Posterior vena cava (tissue), 2 donors: ENCODE measurements at places on chromosomes 16 and 17.
A peak's percentile ranks its signal among the peaks of the same experiment; 100 is the strongest.

DNA sequence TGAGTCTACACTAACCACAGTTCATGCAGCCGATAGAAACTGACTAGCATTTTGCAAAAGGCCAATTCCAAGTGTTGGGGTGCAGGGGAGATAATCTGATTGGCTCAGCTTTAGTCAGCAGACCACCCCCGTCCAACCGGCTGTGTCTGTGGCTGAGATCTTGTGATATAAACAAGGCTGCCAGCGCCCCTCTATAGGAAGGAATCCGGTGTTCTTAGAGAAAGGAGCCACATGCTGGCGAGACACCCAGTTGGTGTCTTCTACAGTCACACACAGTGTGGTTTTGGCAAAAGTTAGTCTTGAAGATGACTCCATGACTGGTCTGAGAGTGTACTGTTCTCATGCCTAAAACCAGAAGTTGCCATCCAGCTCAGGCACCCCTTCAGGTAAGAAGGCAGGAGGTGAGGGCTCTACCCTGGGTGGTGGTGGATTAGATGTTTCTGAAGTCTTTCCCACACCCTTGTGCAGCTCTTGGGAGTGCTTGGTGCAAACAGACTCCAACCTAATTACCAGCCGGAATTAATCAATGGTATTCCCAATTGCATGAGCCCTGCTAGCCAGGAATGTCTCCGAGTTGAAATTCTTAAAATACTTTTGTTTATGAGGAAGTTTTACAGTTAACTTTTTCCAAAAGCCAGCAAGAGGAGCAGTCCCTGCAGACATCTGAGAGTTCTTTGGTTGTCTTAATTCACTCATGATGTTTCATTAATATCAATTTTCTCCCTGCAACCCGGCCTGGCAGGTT, 172.3 kb upstream of the IRX6 start:
- no peak for DNase-seq

DNA sequence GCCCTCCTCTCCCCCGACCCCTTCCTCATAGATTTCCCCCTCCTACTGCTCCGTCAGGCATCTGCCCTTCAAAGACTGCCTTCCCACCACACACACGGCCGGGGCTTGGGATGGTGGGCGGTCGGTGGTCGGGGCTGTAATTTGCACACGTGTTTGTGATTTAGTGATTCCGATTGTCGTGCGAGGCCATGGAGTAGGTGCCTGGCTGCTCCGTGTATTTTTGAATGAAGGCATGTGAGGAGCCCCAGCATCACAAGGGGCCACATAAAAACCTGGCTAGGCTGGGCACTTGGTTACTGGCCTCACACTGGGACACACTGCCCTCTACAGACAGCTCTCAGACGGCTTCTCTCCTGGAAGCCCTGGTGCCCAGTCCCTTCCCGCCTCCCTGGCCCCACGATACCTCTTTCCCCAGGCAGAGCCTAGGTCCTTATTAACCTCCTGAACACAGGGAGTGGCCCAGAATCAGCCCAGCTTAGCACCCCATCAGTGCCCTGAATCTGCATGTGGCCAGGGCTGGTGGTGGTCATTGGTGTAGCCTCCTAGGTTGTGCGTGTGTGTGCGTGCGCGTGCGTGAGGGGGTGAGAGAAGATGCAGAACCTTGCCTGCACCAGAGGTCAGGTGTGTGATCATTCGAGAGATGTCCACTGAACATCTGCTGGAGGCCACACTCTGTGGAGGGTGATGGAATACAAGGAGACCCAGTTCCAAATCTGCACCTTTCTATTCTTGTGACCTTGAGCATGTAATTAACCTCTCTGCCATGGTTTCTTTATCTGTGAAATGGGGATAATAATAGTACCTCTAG, 1.3 kb upstream of the SOCS1 start:
- peak; percentile 91 for DNase-seq

GRCh38 chr16:60091529-60091928, 1357.4 kb upstream of the GOT2 start:
- no peak for DNase-seq

- DNase-seq = peak; percentile 20
Observed at GRCh38 chr17:39009581-39010001, 42.4 kb upstream of the FBXO47 start.

DNA sequence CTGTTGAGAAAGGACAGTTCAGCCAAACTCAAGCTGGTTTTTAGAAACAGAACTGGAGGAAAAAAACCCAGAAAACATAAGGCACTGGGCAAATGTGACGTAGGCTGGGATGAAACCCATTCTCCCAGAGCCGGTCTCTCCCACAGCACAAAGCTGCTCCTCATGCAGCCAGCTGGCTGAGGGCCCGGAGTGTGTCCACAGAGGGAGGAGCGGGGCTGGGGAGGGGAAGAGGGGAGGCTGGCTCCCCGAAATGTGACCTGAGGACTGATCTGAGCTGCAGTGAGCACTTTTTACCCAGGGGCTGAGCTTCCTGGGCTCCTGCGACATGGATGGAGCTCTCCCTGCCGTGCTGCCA, 20.8 kb downstream of the FOXF1 start:
- peak; percentile 90 for DNase-seq

GRCh38 chr17:11412654-11413053, 171.6 kb downstream of the SHISA6 start:
- DNase-seq = no peak

GRCh38 chr17:21263376-21263775, 10.2 kb upstream of the NATD1 start:
- no peak for DNase-seq

- no peak for DNase-seq
Observed at GRCh38 chr16:1691956-1692355, 13.9 kb downstream of the JPT2 start.

DNA sequence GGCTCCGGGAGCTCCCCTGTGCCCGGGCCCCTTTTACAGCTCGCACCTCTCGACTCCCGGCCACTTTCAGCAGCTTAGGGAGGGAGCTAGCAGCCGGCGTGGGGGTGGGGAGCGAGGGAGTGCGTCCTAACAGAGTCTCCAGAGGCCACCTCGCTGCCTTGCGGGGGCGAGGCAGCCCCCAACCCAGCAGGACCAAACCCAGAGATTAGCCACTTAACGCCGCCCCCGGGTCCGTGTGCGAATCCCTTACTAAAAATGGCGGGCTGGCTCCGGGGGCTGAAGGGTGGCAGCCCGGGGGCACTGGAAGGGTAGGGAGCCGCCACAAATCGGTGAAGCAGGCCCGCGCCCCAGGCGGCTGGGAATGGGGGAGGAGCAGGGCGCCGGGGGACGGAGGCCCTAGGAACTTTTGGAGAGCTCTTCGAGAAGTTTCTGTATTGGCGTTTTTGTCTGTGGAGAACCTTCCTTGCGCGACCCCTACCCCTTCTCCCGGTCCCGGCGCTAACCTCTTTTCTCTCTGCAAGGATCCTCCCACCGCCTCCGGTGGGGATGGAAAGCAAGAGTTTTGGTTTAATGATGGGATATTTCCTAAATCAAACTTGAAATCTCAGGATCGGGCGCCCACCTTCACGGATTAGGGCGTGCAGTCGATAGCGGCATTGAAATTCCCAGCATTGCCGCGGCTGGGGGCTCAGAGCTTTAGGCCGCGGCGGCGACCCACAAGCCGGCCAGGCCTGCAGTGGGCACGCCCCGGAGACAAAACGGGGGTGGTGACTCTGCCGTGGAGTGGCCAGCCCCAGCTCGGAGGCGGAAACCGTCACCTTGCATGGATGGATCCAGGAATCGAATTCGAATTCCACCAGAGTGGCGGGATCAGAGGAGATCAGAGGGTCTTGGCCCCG, 793 bp upstream of the IRX3 start:
- no peak for DNase-seq
